ENCODE measurements at places on chromosomes 16 and 17.
A peak's percentile ranks its signal among the peaks of the same experiment; 100 is the strongest.

DNA sequence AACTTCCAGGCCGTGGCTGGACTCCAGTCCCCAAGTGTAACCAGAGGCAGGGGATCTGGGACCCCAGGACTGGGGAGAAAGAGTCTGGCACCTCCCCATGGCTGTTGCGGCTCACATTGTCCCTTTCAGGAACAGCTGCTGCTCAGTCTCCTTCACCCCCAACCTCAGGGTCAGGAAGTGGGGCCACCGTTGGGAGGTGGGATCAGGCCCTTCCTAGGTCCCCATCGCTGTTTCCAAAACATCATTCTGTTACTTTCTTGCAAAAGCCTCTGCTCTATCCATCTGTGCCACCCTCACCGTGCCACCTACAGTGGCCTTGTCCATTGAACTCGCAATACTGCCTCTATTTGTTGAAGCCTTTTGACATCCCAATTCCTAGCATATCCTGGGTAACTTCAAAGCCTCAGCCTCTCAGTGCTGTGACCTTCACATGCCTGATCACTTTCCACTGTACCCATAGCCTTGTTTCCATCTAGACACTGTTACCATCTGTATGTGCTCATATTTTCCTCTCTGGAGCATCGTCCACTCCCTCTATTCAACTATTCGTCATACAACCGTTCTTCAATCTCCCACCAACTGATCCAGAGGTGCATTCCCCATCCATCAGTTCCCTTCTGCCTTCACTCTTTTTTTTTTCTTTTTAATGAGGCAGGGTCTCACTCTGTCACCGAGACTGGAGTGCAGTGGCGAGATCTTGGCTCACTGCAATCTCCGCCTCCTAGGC is 15.0 kb upstream of the SRCIN1 start:
- DNase-seq: no peak
- H3K36me3 ChIP-seq: no peaks in the 10 kb centered on the region
- no peak overlapping the region for H3K27ac ChIP-seq
- H3K4me3 ChIP-seq: no peak overlapping the region

DNA sequence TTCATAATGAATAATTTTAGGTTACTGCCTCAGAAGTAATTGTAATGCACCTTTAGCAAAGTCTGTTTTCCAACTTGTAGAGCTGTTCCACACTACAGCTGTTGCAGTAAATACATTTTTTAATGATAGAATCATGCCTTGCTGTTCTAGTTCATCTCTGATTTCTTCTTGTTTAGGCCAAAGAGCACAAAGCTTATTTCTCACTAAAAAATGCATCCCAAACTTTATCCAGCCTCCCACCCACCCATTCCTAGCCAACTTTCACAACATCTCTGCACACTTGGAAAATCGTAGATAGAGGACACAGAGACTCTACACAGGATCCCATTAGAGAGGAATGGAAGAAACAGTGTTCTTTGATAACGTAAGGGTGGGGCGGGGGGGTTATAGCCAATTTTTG is 252.2 kb upstream of the DYNLRB2 start:
- no peaks in the 10 kb centered on the region for H3K36me3 ChIP-seq
- no peak for DNase-seq
- H3K4me1 ChIP-seq: no peaks in the 10 kb centered on the region
- no peak overlapping the region for H3K27ac ChIP-seq

DNA sequence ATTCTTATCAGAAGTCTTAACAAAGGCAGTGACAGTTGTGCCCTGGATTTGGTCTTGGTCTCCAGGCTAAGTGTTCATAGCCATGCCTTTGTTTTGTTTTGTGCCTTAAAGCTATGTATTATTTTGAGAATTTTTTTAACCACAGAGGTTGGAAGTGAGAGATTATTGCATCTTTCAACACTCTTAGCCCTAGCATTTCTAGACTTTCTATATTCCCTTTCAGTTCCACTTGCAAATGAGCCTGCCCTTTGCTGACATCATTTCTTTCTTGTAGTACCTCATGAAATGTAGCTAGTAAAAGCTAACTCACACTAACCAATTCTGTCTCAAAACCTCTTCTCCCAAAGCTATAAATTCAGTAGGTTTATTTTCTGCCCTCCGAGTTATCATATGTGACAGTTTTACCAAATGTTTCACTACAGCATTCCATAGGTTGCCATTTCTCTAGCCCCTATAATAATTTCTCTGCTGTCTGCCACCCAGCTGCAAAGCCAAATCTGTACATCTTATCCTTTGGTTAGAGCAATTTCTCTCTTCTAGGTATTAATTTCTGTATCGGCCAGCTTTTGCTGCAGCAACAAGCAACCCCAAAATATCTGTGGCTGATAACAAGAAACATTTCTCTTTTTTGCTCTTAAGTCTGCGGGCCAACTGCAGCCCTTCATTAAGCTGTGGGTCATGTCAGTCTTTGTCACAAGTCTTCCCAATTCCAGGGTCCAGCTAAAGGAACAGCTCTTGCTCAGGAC is 14.2 kb upstream of the CCL1 start:
- no peak for DNase-seq
- H3K4me1 ChIP-seq: peaks cover 44% of the 10 kb centered on the region
- H3K27me3 ChIP-seq: peaks cover 17% of the 10 kb centered on the region
- H3K4me3 ChIP-seq: no peak overlapping the region
- H3K36me3 ChIP-seq: no peaks in the 10 kb centered on the region

DNA sequence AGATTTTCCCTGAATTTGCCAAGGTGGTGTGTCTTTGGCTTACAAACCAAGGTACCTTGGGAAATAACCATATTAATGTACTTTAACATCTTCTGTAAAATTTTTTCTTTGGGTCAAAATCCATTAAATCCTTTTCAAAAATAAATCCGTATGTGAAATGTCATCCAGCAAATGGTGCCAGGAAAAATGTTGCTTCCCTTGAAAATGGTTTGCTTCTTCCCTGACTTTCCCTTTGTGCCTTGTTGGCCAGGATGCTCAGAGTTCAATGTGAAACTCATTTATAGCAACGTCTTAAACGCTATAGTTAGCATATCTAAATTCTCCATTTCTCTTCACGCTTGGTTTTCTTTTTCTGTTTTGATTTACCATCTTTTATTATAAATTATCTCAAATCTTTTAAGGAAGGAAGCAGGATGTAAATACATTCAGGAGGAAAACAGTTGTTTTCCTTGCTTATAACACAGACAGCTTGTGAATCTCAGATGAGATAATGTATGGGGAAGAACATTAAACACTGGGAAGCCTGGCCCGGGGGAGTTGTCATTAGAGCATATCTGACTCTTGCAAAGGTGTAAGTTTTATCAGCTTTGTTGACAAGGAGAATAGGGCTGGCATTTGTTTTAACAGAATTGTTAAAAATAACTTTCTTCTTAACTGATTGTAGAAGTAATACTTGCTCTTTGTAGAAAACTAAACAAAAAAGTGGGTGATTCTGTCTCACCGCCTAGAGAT is 42.1 kb downstream of the GPRC5B start:
- H3K27me3 ChIP-seq: no peaks in the 10 kb centered on the region
- H3K27ac ChIP-seq: no peak overlapping the region
- no peak overlapping the region for H3K4me3 ChIP-seq
- no peak for DNase-seq

DNA sequence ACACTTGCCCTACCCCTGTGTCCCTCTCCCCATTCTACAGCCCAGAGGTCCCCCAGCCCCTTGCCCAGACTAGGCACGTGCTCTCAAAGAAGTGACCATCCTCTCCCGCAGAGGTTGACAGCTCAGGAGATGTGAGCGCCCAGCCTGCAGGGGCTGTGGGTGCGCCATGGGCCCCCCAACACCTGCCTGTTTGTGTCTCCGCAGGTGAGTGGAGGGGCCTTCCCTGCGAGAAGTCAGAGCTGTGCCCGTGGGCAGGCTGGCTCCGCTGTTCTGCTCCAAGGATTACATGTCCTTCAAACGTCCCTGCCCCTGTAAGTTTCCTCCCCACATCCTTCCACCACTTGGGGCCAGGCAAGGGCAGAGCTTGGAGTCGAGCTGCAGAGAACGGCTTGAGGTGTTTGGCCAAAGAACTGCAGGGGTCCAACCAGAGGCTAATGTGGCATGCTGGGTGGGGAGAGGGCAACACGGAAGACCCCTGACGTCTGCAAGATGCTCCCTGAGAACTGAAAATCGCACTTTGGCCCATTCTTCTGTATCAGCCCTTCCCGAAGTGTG is 10.4 kb downstream of the BEAN1 start:
- H3K27me3 ChIP-seq: peaks cover 10% of the 10 kb centered on the region
- no peaks in the 10 kb centered on the region for H3K36me3 ChIP-seq
- no peaks in the 10 kb centered on the region for H3K4me1 ChIP-seq

DNA sequence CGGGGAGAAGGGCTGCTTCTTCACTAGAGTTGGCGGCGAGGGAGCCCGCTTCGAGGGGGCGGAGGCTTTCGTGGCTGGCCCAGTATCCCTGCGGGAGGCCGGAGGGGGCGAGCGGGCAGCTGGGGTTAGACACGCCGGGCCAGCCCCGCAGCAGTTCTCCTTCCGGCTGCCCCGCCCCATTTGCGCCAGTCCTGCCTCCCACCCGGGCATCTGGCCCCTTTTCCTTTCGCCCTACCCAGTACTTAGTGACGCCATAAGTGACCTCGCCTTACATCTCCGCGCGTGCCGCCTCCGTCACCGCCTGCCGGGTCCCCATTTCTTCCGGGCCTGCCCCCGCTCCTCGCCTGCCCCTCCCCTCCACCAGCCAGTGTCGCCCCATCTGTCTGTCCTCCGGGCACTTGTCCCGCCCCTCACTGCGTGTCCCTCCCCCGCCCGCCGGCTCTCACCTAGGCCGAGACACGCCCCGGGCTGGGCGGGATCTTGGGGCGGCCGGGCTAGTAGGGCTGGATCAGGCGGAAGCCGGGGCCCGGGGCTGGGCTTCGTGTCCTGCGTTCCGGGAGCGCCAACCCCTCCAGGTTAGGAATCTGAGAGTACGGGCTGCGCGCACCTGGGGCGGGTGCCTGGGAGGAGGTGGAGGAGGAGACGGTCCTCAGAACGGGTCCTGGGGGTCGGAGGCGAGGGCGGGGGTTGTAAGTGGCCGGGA is 14.3 kb downstream of the SPATA32 start:
- peak; percentile 99 for DNase-seq
- no peaks in the 10 kb centered on the region for H3K27me3 ChIP-seq
- H3K36me3 ChIP-seq: peaks cover 57% of the 10 kb centered on the region
- peaks cover 57% of the 10 kb centered on the region for H3K4me1 ChIP-seq
- peak overlapping the region; percentile 83 for H3K4me3 ChIP-seq
- H3K27ac ChIP-seq: peak overlapping the region; percentile 92

DNA sequence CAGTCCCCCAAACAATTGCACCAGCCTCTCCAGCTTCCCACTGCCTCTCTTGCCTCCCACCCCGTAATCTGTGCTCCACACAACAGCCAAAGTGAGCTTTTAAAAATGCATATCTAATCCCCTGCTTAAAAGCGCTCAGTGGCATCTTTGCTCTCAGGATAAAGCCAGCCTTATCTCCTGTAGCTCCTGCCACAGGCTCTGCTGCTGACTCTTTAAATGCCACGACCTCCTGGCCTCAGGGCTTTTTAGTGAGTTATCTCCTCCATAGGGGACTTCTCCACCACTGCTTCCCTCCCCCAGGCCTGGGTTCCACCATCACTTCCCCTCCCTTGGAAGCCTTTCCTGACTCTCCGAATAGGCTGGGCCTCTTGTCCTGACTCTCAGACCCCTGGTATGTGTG is 98.6 kb downstream of the GNAO1 start:
- H3K36me3 ChIP-seq: no peaks in the 10 kb centered on the region
- DNase-seq: no peak
- H3K4me1 ChIP-seq: peaks cover 3% of the 10 kb centered on the region
- H3K27me3 ChIP-seq: no peaks in the 10 kb centered on the region
- no peak overlapping the region for H3K27ac ChIP-seq
- H3K4me3 ChIP-seq: no peak overlapping the region
